Islet precursor cell (in vitro differentiated cells): ENCODE measurements at places on chromosomes 3 and 15.

GRCh38 chr3:138010273-138010590, 267 bp downstream of the CLDN18 start:
- DNase-seq, result no peak

GRCh38 chr3:132788301-132788671, 66.1 kb upstream of the NPHP3 start:
- no peak for DNase-seq

DNA sequence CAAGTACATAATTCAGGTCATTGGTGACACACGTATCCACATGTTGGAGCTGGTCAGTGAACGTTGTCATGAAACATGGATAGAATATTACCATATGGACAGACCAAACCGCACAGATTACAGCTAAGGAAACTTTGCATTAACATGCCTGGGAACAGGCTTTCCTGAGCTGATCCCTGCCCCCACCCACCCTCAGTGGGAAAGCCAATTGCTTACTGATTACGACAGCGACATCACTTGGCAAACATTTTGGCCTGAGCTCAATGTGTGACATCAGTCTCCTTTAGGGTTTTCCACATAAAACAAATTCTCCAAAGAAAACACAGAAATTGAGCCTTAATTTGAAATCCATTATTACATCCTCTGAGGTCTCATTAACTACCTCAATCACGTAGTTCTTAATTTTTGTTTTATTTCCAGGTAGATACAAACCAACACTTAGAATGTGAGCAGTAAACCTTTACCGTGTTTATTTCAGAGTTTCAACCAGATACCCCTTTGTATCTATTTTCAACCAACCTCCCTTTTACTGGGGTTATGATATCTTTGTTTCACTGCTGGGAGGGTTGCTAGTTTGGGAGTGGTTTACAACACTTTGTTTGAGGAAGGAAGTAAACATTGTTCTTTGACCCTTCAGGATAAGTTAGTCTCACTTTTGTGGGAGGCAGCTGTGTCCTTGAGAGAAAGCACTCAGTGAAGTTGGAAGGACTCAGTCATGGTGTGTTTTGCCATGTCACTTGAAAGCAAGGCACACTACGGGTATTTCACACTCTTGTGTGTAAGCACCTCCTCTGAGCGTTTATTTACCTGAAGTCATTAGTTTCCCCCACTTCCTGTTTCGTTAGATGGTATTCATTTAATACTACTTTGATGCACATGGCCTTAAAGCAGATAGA, 103.1 kb downstream of the CMSS1 start:
- peak; percentile 70 for DNase-seq

GRCh38 chr3:51675201-51675611, 4.2 kb downstream of the TEX264 start:
- DNase-seq, result no peak

DNA sequence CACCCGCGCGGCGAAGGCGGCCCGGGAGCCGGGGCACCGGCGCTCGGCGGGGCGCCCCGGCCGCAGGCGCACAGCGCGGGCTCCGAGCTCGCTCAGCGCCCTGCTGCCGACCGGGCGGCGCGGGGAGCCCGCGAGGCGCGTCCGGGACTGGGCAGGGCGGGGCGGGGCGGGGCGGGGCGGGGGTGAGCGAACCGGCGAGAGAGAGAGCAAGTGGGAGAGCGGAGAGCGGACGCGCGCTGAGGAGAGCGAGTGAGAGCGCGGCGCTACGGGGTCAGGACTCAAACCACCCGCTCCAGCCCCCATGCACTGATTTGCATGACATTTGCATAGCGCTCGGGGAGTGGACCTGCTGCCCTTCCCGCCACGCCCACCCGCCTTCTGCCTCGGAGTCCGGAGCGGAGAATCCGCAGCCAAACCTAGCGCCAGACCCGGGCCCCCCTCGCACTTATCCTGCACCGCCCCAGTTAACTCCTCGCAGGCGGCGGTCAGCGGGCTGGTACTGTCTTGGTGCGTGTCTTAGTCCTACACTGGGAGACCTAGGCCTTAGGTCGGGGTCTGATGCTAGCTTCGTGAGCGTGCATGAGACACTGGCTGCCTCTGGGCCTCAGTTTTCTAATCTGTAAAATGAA, at the start of gene MYLK:
MYLK (minus strand) TSS at position 130 of the 629 bp plus-strand sequence. CDS start 90,491 bp downstream, outside the sequence.
- peak; percentile 99 for DNase-seq

DNA sequence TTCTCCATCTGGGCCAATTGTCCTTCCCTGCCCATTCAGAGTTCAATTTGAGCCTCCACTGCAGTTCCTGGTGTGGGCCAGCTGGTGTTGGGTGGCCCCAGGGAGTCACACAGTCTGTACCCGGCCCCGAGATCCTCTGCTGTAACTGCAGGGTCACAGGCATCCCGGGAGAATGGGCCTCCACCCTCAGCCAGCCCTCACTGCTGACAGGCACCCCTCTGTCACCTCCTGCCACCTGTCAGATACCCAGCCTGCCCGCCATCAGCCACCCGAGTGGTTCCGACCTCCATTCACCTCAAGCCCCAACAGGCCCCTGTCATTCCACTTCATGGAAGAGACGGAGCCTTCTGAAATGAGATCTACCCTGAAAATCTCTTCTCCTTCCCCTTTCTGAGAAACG, 73.2 kb downstream of the ST8SIA2 start:
- peak; percentile 36 for DNase-seq
